ENCODE measurements at places on chromosomes 7 and 10.
A peak's percentile ranks its signal among the peaks of the same experiment; 100 is the strongest.

- no peak for DNase-seq
These were observed 17.6 kb upstream of the CSTF2T start for GRCh38 chr10:51716981-51717380.

DNA sequence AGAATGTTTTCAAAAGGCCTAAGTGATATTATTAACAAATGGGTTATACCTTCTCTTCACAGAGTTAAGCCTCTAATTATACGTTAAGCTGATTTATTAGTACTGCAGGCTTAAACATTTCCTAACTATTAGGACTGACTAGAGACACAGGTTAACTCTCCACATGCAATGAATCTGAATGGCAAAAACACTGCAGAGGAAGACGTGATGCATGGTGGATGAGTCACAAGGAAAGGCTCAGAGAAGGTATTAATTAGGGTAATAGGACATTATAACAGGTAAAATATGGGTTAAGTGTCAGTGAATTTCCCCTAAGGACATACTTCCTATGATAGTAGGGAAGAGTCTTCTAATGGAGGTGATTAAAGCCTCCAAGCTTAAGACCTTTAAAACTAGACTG, 24.7 kb upstream of the SEM1 start:
- DNase-seq: no peak

DNA sequence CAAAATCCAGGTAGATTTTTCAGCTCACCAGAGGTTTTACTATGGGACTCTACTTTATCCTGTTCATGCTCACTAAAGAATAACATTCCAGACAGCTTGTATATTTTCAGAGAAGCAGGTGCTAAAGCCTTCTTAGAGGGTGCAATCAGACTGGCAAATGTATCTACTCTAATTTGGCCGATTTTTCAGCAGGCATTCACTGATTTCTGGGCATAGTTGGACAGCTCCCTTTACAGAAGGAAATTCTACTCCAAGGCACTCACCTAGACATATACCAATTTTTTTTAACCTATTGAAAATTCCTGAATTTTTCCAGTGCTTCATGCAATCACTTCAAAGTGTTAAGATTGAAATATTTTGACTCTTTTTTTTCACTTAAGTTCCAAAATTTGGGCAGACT, 3.8 kb upstream of the CNTNAP2 start:
- no peak for DNase-seq

- no peak for DNase-seq
These were observed 298.3 kb upstream of the FZD8 start for GRCh38 chr10:35940141-35941041.

GRCh38 chr10:131838966-131839742, 61.7 kb upstream of the PPP2R2D start:
- no peak for DNase-seq

DNA sequence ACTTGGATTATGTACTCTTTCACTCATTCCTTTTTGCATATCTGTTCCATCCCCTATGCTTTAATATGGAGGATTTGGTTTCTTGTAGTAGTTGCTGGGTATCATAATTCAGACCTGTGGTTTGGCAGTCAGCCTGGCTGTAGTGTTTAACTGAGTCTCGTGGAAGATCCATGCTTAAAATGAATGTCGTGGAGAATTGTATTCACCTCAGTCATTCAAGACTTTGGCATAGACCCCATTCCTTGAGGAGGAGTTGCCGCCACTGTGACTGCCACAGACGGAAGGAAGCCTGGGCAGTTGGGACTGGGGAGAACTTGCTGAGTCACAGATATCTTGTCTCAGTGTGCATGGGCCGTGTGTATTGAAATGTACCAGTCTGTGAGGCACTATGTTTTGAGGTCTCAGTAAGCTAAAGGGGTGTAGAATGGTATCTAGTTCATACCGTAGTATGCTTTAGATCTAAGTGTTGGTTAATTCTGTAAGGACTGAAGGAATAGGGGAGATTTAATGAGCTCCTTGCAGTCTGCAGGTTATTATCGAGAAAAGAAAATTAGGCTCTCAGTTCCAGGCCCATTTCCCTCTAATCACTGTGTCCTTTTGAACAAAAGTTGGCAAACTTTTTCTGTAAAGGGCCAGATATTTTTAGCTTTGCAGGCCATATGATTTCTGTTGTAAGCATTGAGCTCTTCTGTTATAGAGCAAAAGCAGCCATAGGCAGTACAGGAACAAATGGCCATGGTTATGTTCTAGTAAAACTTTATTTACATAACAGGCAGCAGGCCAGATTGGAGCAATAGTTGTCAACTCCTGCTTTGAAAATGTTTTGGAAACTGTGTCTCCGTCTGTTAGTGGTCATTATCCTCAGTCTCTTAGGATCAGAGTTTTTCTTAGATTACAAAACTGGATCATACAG, 76.8 kb downstream of the TPST1 start:
- peak; percentile 53 for DNase-seq

DNA sequence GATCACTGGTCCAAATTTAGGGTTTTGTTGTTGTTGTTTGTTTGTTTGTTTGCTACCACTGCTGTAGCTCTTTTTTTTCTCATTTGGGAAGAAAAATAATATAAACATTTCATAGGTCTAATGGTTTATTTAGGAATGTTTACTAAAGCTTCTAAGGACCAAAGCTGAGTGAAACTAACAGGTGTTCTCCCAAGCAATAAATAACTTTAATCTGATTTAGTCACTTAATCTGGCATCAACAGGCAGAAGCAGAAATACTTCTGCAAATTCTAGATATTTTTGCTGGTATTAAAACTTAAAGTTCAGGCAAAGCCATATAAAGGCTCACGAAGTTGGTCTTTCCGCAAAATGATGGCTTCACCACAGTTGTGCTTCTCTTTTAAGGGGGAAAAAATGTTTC, 144.5 kb upstream of the YAE1 start:
- no peak for DNase-seq

DNA sequence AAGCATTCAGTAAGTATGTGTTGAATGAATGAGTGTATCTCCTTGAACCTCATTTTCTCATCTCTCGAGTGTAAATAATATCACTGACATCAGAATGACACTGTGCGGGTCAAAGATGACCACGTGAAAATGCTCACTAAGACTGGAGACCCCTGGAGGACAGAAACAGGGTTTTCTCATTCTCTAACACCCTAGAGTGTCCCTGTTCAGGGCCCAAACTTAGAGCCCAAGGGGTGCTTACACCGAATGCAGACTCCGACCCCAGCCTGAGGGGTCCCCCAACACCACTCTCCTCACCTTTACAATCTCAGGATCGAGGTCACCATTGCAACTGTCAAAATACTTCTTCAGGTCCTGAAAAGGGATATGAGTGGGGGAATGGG, 1.4 kb downstream of the CDK5 start:
- no peak for DNase-seq
